Suprapubic skin (tissue), 4 donors: ENCODE measurements at places on chromosomes 3 and 15.

GRCh38 chr3:47427866-47428265 is 47.0 kb downstream of the PTPN23 start:
- H3K27ac ChIP-seq: no peak overlapping the region
- no peak for DNase-seq
- no peak overlapping the region for H3K4me3 ChIP-seq
- no peaks in the 10 kb centered on the region for H3K27me3 ChIP-seq

GRCh38 chr15:39787479-39787878 is 4.8 kb upstream of the FSIP1 start:
- no peaks in the 10 kb centered on the region for H3K36me3 ChIP-seq

DNA sequence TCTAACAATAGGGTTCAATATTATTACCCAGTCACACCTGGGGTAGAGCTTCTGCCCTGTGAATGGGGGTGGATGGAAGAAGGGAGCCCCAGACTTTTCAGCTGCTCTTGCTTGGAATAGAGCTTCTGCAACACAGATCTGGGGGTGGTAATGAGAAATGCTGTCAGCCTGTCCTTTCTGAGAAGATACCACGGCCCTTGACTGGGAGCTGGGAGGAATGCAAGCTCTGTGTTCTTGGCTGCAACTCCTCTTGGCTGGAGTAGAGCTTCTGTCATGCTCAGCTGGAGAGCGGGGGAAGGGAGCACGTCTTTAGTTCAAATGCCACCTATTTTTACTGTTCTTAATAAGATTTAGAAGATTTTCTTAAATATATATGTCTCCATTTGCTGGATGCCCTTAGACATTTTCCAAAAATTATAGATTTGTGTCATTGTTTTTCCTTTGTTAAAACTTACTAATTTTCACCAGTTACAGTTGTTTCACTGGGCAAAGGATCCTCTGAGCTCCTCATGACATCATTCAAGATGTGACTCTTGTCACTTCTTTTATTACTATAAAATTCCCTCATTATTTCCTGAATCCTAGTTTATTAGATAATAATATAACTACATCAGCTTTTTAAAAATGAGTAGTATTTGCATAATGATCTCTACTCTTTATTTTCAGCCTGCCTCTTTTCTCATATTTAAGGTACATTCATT is 180.0 kb upstream of the TGFBR2 start:
- no peak overlapping the region for H3K27ac ChIP-seq
- H3K27me3 ChIP-seq: no peaks in the 10 kb centered on the region
- no peaks in the 10 kb centered on the region for H3K36me3 ChIP-seq
- H3K4me3 ChIP-seq: no peak overlapping the region
- H3K4me1 ChIP-seq: no peaks in the 10 kb centered on the region

GRCh38 chr3:16069149-16069922 is 105.1 kb upstream of the GALNT15 start:
- H3K36me3 ChIP-seq: no peaks in the 10 kb centered on the region
- H3K4me3 ChIP-seq: no peak overlapping the region
- H3K27ac ChIP-seq: no peak overlapping the region
- no peaks in the 10 kb centered on the region for H3K27me3 ChIP-seq

DNA sequence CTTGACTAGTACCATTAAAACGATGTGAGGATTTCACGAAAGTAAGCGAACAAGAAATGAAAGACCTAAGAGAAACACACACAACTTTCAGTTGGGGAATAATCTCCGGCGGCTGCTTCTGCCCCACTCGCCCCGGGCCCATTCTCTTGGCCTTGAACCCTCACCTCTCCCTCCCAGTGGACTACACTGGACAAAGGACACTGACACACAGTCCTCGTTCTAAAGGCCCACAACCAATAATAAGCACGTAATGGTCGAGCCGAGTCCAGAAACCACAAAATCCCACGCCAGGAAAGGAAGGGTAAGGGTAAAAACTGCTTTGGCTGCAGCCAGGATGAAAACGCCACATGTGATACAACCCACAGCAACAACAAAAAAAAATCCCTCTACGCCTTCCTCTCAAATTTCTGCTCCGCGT is 469 bp downstream of the ZNF770 start:
- peaks cover 8% of the 10 kb centered on the region for H3K36me3 ChIP-seq
- DNase-seq: no peak
- H3K4me1 ChIP-seq: peaks cover 47% of the 10 kb centered on the region
- H3K27me3 ChIP-seq: no peaks in the 10 kb centered on the region
- H3K4me3 ChIP-seq: peak overlapping the region; percentile 64

- no peak overlapping the region for H3K27ac ChIP-seq
- DNase-seq: no peak
- H3K4me1 ChIP-seq: no peaks in the 10 kb centered on the region
- H3K4me3 ChIP-seq: no peak overlapping the region
- no peaks in the 10 kb centered on the region for H3K27me3 ChIP-seq
Measured at GRCh38 chr3:76943671-76944070, 96.2 kb upstream of the ROBO2 start.
